PC-9 (cell line): ENCODE measurements at places on chromosomes 16 and 17. TPM values are rescaled to one million over a fixed set of nuclear protein-coding genes. Genes with fewer than 3 reads are reported as not detected.

GRCh38 chr17:75587675-75588595, at the start of gene MYO15B:
Gene MYO15B, plus strand, starts transcription at chr17:75587800. Its CDS starts 258 bp downstream, at chr17:75588058.
- H3K27me3 ChIP-seq, result no peaks in the 10 kb centered on the region
- no peaks in the 10 kb centered on the region for H3K4me1 ChIP-seq
- no peak for DNase-seq

DNA sequence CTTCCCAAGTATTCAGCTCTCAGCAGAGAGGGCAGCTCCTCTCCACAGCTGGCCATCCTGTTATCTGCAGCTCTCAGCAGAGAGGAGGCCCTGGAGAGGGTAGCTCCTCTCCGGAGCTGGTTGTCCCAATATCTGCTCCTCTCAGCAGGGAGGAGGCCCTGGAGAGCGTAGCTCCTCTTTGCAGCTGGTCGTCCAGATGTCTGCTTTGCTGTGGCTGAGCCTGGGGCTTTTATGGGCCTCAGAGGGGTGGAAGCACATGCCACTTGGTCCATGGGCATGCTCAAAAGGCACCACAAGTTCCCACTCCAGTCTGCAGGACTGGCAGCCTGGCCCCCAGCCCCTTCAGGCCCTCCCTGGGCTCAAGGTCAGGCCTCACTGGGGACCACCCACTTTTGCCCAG, 314.3 kb downstream of the KCNJ2 start:
- H3K27me3 ChIP-seq, result no peaks in the 10 kb centered on the region
- H3K4me1 ChIP-seq, result no peaks in the 10 kb centered on the region
- H3K4me3 ChIP-seq, result no peak overlapping the region

The P2RX1 gene
- not detected in 2 replicates for total RNA-seq

DNA sequence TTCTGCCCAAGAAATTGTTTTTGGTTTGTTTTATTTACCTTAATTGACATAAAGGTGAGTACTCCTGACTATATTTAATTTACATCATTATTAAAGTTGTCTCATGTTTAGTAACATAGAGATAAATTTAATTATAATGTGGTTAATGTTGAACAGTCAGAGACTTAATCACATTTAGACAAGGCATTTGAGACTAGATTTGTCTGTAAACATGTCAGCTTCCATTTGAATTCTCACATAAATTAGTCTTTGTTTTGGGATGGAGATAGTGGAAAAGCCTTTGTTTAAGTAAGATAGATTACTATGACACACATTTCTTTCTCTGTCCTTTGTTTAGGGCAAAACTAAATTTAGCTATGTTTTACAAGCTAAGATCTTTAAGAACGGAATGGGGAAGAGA, 18.5 kb upstream of the BCAS3 start:
- H3K27me3 ChIP-seq, result no peaks in the 10 kb centered on the region
- DNase-seq, result no peak
- no peaks in the 10 kb centered on the region for H3K4me1 ChIP-seq
- no peak overlapping the region for H3K4me3 ChIP-seq
- no peaks in the 10 kb centered on the region for H3K36me3 ChIP-seq

- DNase-seq, result peak; percentile 44
- H3K4me1 ChIP-seq, result peaks cover 35% of the 10 kb centered on the region
- no peak overlapping the region for H3K4me3 ChIP-seq
- peaks cover 19% of the 10 kb centered on the region for H3K36me3 ChIP-seq
- H3K27ac ChIP-seq, result no peak overlapping the region
- H3K27me3 ChIP-seq, result no peaks in the 10 kb centered on the region
These were observed 13.7 kb upstream of the LGALS3BP start for GRCh38 chr17:78993241-78993956.

DNA sequence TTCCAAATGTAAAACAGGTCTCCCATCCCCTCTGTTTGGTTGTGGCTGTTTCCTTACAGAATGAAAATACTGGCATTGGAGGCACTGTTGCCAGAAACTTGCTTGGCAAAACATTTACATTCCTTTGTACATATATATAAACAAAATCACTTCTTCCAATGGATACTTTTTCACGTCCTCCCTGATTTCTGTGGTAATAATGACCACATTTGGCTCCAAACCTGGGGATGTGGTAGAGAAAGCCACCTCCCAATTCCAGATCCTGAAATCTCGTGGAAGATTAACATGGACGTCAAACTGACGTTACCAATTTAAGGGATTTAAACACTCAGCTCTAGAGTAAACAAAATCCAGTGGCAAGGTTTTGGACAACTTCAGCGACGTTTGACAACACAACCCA, 370.8 kb upstream of the ZFHX3 start:
- peaks cover 46% of the 10 kb centered on the region for H3K27me3 ChIP-seq
- no peak for DNase-seq
- no peaks in the 10 kb centered on the region for H3K36me3 ChIP-seq

DNA sequence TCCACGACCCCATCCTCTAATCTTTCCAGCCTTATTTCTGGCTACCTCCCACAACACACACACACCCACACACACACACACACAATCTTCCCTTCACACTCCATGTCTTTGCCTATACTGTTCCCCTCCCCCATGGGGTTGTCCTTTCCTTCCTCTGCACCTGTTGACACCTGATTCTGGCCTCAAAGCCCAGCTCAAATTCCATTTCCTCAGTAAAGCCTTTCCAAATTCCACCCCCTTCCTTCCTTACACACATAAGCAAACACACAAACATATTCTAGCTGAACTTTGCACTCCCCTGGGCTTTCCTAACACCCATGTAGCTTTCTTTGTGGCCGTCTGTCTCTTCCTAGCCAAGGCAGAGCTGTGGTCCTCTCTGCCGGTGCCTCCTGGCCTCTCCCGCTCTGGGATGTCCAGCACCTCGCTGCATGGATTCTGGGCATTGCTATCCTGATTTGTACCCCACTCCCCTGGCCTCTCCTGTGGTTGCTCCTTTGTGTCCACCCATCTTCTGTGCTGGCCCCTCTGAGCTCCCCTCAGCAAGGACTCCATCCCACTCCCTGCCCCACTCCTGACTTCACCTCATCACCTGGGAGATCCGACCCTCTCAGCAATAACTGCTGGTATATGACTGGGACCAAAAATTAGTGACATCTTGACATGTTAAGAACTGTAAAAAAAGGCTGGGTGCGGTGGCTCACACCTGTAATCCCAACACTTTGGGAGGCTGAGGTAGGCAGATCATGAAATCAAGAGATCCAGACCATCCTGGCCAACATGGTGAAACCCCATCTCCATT, 8.4 kb upstream of the SRCIN1 start:
- H3K4me3 ChIP-seq, result no peak overlapping the region
- no peaks in the 10 kb centered on the region for H3K36me3 ChIP-seq
- no peaks in the 10 kb centered on the region for H3K27me3 ChIP-seq
- H3K4me1 ChIP-seq, result 0 out of 2 replicates have a peak, but pooled peaks cover 8% of the 10 kb centered on the region

DNA sequence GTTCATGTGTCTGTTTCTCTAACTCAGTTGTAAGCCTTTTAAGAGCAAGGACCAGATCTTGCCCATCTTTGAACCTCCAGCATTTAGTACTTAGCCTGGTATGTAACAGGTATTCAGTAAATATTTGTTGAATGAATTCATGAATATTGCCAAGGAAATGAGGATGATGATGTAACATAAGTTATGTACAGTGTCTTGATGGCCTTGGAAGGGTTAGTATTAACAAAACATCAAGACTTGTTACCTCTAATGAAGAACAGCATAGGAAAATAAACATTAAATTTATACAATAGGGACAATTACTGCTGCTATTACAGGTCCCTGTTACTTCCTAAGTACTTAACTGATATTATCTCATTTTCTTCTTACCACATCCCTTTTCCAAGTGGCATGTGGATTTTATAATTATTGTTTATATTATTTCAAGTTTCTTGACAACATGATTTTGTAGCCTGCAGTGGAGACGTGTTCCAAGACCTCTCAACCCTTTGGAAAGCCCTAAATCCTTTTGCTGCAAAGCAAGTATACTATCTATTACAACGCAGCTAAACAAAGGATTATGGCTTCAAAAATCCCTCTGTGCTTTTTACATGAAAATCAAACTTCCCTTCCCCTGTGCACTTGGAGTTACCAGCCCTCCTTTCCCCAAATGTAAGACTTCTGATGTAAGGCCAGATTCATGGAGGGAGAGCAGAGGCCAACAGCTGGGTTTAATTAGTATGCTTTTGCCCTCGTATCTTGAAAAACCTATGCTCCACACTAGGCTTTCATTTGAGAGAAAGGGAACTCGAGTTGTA, 77.4 kb upstream of the SMIM36 start:
- no peak for DNase-seq
- no peaks in the 10 kb centered on the region for H3K36me3 ChIP-seq
- no peak overlapping the region for H3K27ac ChIP-seq

DNA sequence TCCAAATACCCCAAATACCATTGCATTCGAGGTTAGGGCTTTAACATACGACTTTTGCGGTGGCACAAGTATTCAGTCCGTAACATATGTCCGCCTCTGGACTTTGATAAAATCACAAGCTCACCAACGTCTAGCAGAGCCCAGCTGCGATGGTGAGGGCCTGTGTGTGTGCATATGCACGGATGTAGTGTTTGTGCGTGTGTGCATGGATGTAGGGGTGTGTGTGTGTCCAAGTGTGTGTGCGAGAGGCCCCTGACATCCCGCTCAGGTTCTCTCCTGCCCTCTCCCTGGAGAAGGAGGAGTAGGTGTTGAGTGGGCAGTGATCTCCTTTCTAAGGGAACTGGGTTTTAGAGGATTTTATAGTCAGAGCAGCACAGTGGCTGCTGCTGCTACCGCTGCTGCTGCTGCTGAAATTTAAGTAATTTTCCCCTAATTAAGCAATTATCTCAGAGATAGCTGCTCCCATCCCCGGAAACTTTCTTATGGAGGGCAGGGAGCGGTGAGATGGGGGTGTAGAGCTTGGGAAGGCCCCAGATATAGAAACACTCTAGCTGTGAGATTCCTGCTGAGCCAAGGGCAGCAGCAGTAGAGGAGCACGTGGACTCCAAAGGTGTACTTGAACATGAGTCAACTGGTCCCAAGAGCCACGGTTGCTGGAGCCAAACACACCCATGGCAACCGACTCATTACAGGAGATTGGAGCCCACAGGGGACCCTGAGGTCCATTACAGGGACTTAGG, 121.7 kb upstream of the SDK2 start:
- H3K27ac ChIP-seq, result no peak overlapping the region
- H3K36me3 ChIP-seq, result no peaks in the 10 kb centered on the region
- H3K4me3 ChIP-seq, result no peak overlapping the region
- H3K27me3 ChIP-seq, result peaks cover 91% of the 10 kb centered on the region

The G6PC1 gene
- not detected in 2 replicates for total RNA-seq
